ENCODE measurements at places on chromosomes 2 and 18. TPM values are rescaled to one million over a fixed set of nuclear protein-coding genes. Genes with fewer than 3 reads are reported as not detected.

Gene FARSB
- polyA plus RNA-seq: 41.0 TPM

Gene RNU2-63P
- polyA plus RNA-seq: not detected

- no peak for DNase-seq
Measured at GRCh38 chr2:2061091-2061696, 269.9 kb downstream of the MYT1L start.

Gene RAB17
- polyA plus RNA-seq: 2.3 TPM

Gene REG1B
- polyA plus RNA-seq: not detected

Gene PSTPIP2
- polyA plus RNA-seq: 0.22 TPM

- no peak for DNase-seq
Measured at GRCh38 chr2:16654833-16655444, 10.7 kb downstream of the CYRIA start.

All from A549 (cell line).